ENCODE measurements at places on chromosomes 5 and 9. TPM values are rescaled to one million over a fixed set of nuclear protein-coding genes. Genes with fewer than 3 reads are reported as not detected.

GRCh38 chr9:127452691-127453090 lies 1.4 kb downstream of the LRSAM1 start:
- DNase-seq: peak; percentile 72

DNA sequence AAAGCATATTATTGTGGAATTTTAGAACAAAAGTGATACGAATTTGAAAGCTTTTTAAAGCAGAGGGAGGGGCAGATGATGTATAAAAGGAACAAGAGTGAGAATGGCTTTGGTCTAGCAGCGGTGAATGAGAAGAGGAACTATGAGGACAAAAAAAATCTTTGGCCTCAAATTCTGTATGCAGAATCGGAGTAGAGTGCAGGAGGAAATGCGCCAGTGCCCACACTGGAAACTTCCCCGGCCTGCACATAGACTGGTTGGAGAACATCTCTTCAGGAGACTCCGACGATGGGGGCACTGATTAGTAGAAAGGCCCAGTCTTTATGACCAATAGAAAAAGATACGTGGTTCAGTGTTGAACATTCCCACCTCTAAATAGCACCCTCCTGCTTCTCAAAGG lies 51.3 kb downstream of the SLC46A2 start:
- DNase-seq: no peak

GRCh38 chr5:1174122-1174936 lies 27.1 kb upstream of the SLC6A19 start:
- DNase-seq: peak; percentile 82

DNA sequence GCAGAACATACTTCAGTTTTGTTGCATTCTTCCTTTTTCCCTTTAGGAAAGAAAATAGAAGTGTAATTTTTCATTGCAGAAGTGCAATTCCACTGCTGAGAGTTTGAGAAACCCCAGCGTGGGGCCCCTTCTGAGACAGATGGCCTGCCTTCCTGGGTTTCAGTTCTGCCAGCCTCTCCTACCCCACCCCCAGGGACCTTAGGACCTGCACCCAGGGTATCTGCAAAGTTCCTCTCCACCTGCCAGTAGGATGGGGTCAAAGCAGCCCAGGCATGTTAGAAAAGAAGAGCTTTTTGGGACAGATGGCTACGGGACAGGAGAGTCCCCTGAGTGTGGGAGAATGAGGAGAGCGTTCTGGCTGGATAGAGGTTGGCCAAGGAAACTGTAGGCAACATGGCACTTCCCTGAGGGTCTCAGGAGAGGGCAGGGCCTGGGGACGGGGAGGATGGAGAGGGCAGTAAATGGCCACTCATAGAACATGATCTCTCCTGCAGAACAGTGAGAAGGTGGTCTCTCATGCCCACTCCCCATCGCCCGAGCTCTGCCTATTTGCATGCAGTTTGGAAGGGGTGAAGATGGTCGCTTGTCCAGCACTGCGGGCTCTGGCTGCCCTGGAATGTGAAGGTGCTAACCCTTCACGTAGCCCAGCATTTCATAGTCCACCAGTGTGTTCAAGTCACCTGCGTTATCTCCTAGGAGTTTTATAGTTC lies at the start of gene TIFAB:
Gene TIFAB (minus strand): TSS at position 31 of the 710 bp plus-strand sequence. CDS start 2,412 bp downstream, outside the sequence.
- no peak for DNase-seq

GRCh38 chr5:75522542-75522941 lies 10.9 kb downstream of the POLK start:
- no peak for DNase-seq

The TBC1D9B gene
- 162 TPM for total RNA-seq

GRCh38 chr9:100927763-100928162 lies 100.8 kb upstream of the PLPPR1 start:
- no peak for DNase-seq

Measured in MCF 10A (cell line).